ENCODE measurements at places on chromosomes 16 and 17. TPM values are rescaled to one million over a fixed set of nuclear protein-coding genes. Genes with fewer than 3 reads are reported as not detected.

Gene HEXIM2
- polyA plus RNA-seq: 9.1 TPM

Gene PRCD
- 4.6 TPM for polyA plus RNA-seq

Gene PARD6A
- 0.89 TPM for polyA plus RNA-seq

Gene FOXL1
- polyA plus RNA-seq: 0.26 TPM

Gene TLCD2
- polyA plus RNA-seq: 5.5 TPM

Gene HSD17B2
- polyA plus RNA-seq: 0.30 TPM

Gene KRTAP4-6
- not detected for polyA plus RNA-seq

Gene HGS
- 59.1 TPM for polyA plus RNA-seq

GRCh38 chr16:81548876-81549546 lies 104.4 kb downstream of the CMIP start:
- DNase-seq: no peak

DNA sequence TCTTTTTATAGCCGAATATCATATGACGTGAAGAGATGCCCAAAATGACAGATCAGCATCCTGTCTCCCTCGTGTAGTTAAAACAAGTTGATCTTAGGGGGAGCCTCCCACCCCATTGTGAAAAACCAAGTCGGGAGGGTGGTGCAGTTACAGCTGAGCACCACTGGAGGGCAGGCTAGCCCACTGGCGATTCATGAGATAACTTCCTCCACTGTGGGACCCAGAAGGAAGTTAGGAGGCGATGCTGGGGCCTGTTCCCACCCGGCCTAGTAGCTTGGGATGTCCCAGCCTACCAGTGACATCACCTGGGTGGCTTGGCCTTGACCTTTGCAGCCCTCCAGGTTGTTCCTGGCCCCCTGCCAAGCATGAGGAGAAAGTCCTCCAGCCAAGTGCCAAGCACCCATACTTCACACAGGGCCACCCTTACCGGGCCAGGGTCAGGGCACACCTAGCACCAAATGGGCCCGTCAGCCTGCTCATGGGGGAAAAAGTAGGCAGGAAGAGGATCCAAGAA lies 8.1 kb upstream of the CPNE2 start:
- peak; percentile 73 for DNase-seq

DNA sequence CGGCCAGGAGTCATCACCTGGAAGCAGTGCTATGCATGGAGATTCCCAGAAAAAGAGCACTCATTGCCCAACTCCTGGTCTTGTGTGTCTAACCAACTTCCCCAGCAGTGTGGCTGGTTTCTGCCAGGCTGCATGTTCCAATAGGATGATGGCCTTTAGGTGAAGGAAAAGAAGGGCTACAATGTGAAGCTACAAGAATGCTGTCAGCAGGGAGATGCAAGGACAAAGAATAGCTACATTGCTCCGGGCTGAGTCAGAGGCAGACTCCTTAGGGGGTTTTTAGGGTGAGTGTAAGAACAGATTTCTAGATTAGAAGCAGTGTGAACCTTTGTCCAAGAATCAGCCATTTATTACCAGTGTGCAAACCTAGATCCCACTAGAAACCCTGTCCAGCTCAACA lies 63.0 kb upstream of the DNAH9 start:
- no peak for DNase-seq

- DNase-seq: no peak
Observed at GRCh38 chr17:45729294-45729907, 54.7 kb upstream of the CRHR1 start.

GRCh38 chr17:3968015-3968414 lies 3.8 kb upstream of the ATP2A3 start:
- DNase-seq: no peak

DNA sequence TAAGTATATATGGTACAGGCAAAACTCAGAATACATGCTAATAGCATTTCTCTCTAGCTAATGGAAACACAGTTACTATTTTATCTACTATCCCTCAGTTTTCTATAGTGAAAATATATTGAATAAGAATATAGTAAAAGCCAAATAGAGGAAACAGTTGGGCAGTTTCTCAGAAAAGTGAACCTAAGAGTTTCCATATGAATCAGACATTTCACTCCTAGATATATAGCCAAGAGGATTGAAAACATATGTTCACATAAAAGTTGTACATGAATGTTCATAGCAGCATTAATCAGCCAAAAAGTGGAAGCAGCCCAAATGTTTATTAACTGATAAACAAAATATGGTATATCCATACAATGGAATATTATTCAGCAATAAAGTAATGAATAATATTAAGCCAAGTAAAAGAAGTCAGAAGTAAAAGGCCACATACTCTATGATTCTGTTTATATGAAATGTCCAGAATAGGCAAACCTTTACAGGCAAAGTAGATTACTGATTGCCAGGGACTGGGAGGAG lies 134.6 kb downstream of the CYB561 start:
- no peak for DNase-seq

- DNase-seq: no peak
Observed at GRCh38 chr17:43581613-43582012, 35.5 kb upstream of the ETV4 start.

GRCh38 chr16:80004113-80004512 lies 403.6 kb upstream of the MAF start:
- no peak for DNase-seq

- DNase-seq: no peak
Observed at GRCh38 chr16:66271074-66272060, 95.1 kb upstream of the CDH5 start.

DNA sequence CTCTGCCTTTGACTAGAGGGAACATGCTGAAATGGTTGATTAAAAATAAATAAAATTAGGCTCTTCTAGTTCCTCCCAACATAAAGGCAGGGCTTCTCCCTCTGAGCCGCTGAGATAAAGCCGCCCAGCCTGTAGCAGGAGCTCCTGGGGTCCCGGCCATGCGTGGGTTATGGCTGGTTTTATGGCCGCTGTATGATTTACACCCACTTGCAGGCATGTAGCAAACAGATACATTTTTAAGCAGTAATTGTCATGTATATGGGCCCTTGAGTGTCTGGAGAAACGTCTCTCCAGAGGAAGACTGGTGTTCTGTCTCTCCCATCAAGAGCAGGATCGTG lies 201.0 kb upstream of the TNRC6C start:
- DNase-seq: no peak

- DNase-seq: no peak
Observed at GRCh38 chr17:32298298-32298697, 32.7 kb downstream of the RHBDL3 start.

GRCh38 chr16:2226245-2226793 lies 2.9 kb downstream of the E4F1 start:
- no peak for DNase-seq

DNA sequence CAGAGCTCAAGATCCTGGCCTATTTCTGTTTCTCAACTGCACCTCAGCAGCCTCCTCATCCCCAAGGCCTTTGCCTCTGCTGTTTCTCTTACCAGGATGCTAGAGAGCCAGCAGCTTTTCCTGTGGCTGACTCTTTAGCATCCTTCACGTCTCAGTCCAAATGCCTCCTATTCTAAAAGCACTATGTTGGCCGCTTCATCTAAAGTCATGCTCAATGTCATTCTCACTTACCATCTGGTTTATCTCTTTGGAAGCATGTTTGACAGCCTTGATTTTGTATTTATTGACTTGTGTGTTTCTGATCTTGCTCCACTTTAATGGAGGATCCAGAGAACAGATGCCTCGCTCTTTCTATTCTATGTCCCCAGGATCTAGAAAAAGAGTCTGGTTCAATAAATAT lies 351.8 kb upstream of the CDH11 start:
- DNase-seq: no peak

DNA sequence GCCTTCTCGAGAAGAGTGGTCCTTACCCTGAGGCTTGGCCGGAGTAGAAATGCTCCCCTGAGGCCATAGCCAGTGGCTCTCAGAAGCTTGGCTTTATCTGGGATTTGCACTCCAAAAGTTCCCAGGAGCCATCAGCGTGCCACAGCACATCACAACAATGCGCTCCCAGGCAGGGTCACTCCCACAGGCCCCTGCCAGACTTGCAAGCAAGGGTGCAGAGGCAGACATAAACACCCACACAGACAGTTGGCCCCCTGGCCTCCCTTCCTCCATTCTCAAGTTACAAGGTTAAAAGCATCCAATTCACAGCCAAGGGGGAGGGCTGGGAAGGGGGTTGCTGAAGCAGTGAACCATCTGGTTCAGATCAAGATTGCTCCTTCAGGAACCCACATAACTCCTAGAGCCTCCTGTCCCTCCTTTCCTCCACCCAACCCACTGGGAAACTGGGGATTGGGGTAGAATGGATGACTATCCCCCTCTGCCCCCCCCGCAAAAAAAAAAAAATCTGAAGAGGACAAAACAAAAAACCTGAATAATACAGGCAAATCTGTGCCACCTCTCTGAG lies 1.8 kb downstream of the ST3GAL2 start:
- DNase-seq: peak; percentile 42

All from hindlimb muscle (tissue), 1 donor.